H7 (cell line): ENCODE measurements at places on chromosomes 12 and 14. TPM values are rescaled to one million over a fixed set of nuclear protein-coding genes. Genes with fewer than 3 reads are reported as not detected.

DNA sequence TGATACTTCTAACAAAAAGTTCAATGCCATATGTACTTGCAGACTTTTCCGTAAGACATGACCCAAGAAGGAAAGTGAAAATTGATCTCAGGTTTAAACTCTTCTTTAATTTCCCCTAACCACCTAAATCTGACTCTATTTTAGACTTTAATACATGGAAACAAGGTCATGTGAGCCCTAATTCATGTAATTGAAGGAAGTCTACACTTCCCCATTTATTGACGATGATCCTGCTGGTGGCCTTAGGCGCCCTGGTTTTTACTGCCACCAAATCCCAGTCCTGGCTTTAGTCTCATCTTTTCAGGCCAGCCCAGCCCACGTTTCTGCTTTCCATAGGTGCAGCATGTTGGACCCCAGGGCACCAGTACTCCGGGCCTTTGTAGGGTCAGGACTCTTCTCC, 157.9 kb downstream of the PELI2 start:
- no peak for DNase-seq

- peak; percentile 58 for DNase-seq
Measured at GRCh38 chr12:124321556-124322270, 26.8 kb downstream of the RFLNA start.

GRCh38 chr12:102959391-102959790, 1.9 kb downstream of the ASCL1 start:
- no peak for DNase-seq

DNA sequence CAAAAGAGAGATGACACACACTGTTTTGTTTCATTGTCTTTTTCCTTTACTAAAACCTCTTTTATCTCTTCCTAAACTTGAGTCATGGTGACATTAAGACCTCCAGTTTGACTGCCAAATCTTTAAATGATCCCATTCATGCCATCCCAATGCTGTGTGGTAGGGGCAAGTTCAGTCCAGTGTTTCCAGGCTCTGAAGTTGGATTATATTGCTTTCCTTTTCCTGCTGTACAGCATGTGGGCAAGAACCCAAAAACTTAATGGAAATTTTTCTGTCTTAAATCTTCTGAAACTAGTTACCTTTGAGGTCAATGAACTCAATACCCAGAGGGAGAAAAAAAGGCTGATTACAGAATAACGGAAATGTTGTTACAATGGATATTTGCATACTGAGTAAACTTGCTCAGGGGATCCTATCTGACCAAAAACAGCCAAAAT, 187.1 kb upstream of the FAR2 start:
- no peak for DNase-seq

DNA sequence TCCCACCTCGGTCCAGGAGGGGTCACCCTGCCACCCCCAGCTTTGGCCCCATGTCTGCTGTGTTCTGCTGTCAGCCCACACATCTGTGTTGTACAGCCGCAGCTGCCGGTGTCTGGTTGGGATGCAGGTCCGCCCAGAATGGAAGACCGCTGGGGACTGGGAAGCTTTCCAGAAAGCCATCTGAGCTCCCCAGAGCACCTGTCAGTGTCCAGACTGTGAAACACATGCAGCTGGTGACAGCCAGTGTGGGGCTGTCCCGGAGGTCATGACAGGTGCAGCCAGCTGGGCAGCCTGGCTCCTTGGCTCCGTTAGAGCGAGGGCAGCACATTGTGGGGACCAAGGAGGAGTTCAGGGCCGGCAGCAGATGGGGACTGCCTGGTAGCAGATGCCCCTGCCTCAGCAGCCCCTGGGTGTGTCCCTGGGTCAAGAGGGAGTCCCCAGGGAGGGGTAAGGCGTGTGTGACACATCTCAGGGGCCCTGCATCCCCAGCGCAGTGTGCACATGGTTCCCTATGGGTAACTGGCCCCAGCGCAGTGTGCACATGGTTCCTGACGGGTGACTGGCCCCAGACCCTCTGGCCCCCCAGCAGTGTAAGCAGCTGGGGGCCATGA, 16.4 kb downstream of the CEP170B start:
- DNase-seq: peak; percentile 43

GRCh38 chr12:115867854-115868253, 409.6 kb downstream of the MED13L start:
- DNase-seq: no peak

The ADSS1 gene
- total RNA-seq: 10.3 and 11.2 TPM in 2 replicates

The TCTN2 gene
- 6.9 and 7.8 TPM in 2 replicates for total RNA-seq

GRCh38 chr14:93331002-93331727, 1.7 kb downstream of the BTBD7 start:
- DNase-seq: no peak

The KCTD10 gene
- 25.8 and 28.9 TPM in 2 replicates for total RNA-seq

GRCh38 chr14:64253672-64254071, 40.5 kb downstream of the ESR2 start:
- DNase-seq: no peak
